ENCODE measurements at places on chromosomes 2 and 18. TPM values are rescaled to one million over a fixed set of nuclear protein-coding genes. Genes with fewer than 3 reads are reported as not detected.

DNA sequence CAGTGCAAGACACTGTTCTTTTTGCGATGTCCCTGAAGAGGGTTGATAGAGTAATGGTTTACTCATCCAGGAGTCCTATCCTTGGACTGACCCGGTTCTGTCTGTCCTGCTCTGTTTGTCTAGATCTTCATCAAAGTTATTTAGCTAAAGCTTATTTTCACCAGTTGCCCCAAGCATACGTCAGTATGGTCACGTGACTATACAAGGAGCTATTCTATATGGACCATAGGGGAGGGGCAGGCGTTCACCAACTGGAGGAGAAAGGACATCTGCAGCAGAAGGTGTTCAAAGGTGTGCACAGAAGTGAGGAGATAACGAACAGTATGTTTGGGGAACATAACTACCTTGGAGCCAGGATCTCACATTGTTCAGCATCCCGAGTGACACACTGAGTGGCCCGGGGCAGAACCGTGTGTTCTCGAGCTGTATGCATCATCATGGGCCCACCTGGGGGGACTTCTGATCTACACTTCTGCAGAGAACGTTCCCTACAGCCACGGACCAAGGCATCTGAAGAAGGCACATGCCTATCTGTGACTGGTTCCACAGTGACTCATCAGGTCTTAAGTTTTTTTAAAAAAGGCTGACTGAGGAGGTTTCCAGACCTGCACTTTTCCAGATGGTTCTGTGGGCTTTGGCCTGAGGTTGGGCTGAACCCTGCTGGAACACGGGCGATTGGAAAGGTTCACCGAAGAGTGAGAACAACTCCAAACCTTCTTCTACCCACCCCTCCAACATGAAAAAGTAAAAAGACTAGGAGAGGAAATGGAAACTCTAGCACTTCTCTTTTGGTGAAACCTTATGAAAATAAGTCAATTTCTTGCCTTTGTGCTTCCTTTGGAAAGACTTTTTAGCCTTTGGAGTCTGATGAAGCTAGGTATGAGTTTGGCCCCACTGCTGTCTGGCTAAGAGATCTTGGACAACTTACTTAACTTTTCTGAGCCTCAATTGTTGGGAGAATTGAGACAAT lies 68.6 kb upstream of the YWHAQ start:
- H3K4me1 ChIP-seq, result peaks cover 28% of the 10 kb centered on the region
- no peaks in the 10 kb centered on the region for H3K36me3 ChIP-seq
- H3K27me3 ChIP-seq, result no peaks in the 10 kb centered on the region
- no peak overlapping the region for H3K4me3 ChIP-seq
- H3K27ac ChIP-seq, result no peak overlapping the region

Gene ZBTB7C
- total RNA-seq, result not detected

GRCh38 chr18:74163019-74163660 lies 14.8 kb downstream of the TIMM21 start:
- no peaks in the 10 kb centered on the region for H3K27me3 ChIP-seq
- H3K4me3 ChIP-seq, result no peak overlapping the region
- no peaks in the 10 kb centered on the region for H3K4me1 ChIP-seq
- H3K36me3 ChIP-seq, result peaks cover 27% of the 10 kb centered on the region

DNA sequence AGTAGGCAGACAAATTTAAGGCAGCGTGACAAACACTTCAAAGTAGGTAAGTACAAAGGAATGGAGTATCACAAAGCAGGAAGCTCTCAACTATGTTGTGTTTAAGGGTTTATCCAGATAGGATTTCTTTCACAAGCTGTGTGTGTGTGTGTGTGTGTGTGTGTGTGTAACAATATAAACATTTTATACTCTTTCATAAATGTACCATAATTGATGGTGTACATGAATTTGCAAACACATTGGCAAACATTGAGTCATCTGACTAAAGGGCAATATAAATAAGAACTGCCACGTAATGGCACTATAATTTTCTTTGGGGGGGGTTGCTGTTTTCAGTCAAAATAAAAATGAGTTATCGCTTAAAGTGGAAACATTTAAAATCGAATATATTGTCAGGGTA lies 1004.4 kb upstream of the DDX18 start:
- no peak overlapping the region for H3K27ac ChIP-seq
- no peak overlapping the region for H3K4me3 ChIP-seq
- DNase-seq, result no peak
- no peaks in the 10 kb centered on the region for H3K4me1 ChIP-seq

Gene UGT1A9
- not detected for total RNA-seq

Gene CIB4
- not detected for total RNA-seq
